ENCODE measurements at places on chromosomes 4 and X. TPM values are rescaled to one million over a fixed set of nuclear protein-coding genes. Genes with fewer than 3 reads are reported as not detected.
A peak's percentile ranks its signal among the peaks of the same experiment; 100 is the strongest.

DNA sequence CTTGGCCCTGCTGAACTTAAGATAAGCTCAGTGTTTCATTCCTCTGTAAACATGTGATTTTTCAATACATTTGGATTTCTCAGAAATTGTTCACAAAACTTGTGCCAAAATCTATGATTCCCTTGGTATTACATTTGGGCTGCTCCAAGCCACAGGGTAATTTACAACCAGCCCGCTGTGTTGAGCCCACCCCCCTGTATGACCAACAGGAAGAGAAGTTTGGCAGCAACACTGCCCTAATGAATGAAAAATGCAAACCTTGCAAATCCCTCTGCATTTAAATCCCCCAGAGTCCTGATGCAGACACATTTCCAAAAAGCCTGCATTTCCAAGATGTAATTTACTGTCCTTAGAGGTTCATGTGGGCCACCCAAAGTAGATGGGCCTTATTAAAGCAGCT, 34.1 kb upstream of the GAB1 start:
- DNase-seq = no peak

- DNase-seq = no peak
These were observed 123.9 kb downstream of the PDLIM5 start for GRCh38 chr4:94575652-94576051.

GRCh38 chr4:8605289-8605688, 12.7 kb downstream of the CPZ start:
- DNase-seq = no peak

- DNase-seq = no peak
These were observed 417.4 kb downstream of the CCSER1 start for GRCh38 chr4:90544532-90545045.

GRCh38 chr4:52869196-52869595, 7.1 kb downstream of the RASL11B start:
- no peak for DNase-seq

GRCh38 chr4:64559571-64559970, 150.3 kb upstream of the TECRL start:
- peak; percentile 13 for DNase-seq

GRCh38 chr4:158314756-158315487, 104.6 kb downstream of the TMEM144 start:
- peak; percentile 90 for DNase-seq

GRCh38 chrX:38805432-38806389, 4.5 kb downstream of the MID1IP1 start:
- DNase-seq = peak; percentile 79

DNA sequence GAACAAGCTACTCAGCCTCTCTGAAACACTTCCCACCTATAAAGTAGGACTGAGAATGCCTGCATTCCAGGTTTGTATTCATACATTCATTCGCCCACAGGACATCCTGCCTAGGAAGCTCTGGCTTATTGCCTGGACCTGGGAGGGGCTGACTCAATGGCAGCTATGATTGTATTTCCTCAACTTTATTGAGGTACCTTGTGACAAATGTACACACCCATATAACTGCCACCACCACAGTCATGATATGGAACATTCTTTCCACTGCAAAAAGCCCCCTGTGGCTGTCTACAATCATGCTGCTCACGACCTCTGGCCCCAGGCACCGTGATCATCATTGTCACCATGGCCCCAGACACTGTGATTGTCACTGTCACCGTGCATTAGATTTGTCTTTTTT, 68.3 kb downstream of the ABLIM2 start:
- peak; percentile 79 for DNase-seq

DNA sequence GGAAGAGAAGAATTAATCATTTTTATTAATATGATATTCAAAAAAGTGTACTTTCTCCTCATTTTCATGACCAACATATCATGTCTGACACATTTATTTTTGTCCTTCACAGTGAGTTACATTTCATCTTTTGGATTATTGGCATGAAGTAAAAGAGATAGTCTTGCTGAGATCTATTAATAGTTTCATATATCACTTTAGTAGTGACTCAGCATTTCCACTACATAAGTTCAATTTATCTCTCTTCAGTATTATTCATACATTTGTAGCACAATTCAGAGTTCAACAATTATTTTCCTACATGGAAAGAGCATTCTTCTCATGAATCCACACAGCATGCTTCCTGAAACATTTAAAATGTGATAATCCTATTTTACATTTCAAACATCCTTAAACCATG, 1461.1 kb downstream of the TECRL start:
- no peak for DNase-seq

DNA sequence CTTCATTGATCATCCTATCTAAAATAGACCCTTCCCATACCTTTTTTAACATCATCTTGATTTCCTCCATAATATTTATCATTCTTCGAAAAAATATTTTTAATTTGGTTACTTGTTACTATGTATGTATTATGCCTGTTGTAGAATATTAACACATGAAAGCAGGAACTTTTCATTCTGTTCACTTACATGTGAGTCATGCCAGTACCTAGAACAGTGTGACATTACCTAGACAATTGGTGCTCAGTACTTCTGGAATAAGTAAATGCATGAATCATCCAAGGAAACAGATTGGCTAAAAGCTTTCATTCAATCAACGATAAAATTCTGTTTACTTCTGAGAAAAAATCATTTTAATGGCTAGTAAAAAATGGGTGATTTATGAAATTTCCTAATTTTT, 76.4 kb downstream of the CXXC4 start:
- peak; percentile 31 for DNase-seq

DNA sequence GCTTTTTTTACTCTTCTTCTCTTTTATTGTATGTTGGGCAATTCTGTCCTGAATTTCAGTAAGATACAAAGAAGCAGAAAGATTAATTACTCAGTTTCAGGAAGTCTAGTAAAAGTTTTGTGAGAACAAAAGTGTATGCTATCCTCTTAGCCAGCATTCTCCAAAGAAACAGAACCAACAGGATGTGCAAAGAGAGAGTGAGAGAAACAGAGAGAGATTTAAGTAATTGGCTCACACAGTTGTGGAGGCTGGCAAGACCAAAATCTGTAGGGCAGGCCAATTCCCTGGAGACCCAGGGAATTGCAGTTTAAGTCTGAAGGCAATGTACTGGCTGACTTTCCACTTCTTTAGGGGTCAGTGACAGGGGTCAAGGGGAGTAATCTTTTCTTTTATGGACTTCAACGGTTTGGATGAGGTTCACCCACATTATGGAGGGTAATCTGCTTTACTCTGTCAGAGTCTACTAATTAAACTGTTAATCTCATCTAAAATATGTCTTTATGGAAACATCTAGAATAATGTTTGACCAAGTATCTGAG, 59.2 kb upstream of the SLC39A8 start:
- no peak for DNase-seq

DNA sequence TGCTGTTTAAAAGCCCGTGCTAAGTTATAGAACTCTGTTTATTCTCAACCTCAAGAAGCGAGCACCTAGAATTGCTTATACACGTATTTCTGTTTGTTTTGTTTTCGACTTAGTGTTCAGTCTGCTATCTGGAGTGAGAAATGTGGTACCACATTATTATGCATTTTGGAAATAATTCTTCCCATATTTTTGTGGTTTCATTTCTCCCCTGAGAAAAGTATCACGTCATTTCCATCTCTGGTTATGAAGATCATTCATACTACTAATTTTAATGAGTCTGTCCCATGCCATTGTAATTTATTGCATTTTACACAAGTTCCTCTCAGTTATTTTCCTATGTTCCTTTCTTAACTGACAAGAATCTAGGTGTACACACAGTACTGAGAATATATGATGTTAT, 186.0 kb downstream of the DCHS2 start:
- DNase-seq = no peak

DNA sequence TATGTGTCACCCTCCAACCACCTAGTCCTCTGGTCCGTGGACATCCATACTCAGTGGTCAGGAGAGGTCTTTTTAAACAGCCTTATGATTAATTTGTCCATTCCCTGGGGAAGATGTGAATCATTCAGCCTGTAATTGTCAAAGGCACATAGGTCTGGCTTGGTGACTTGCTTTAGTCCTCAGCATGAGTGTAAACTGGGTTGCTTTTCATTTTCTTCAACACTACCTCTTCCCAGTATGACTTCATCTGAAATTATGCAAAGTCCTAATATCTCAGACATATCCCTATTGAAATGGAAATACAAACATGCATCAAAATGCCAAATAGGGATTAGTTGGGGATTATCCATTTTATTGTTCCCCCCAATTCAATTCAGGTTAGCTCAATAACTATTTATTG, 208.3 kb upstream of the AMOT start:
- DNase-seq = no peak

The GYPE gene
- not detected for total RNA-seq

The H2BW2 gene
- not detected for total RNA-seq

The CXCL11 gene
- not detected for total RNA-seq

The ZNF732 gene
- total RNA-seq = 0.47 TPM

The RAB33A gene
- not detected for total RNA-seq

The SERTM2 gene
- total RNA-seq = not detected

The P2RY10 gene
- not detected for total RNA-seq
